Cardiac atrium fibroblast (primary cell): ENCODE measurements at places on chromosomes 3 and 15. TPM values are rescaled to one million over a fixed set of nuclear protein-coding genes. Genes with fewer than 3 reads are reported as not detected.

The ANKRD34C gene
- not detected in 2 replicates for total RNA-seq

The GOLGA8O gene
- 0.18 and 1.5 TPM in 2 replicates for total RNA-seq

The GHRL gene
- not detected in 2 replicates for total RNA-seq

The AHSG gene
- not detected in 2 replicates for total RNA-seq

The GABRA5 gene
- total RNA-seq: not detected in 2 replicates

The SHQ1 gene
- 17.3 and 23.8 TPM in 2 replicates for total RNA-seq

The RAB11A gene
- total RNA-seq: 216 and 221 TPM in 2 replicates

The RASGRP1 gene
- total RNA-seq: 0.18 and 1.8 TPM in 2 replicates

The UBE2E1 gene
- total RNA-seq: 72.2 and 85.2 TPM in 2 replicates

The LIPH gene
- 5.2 and 6.5 TPM in 2 replicates for total RNA-seq

The CLPX gene
- 20.2 and 34.7 TPM in 2 replicates for total RNA-seq

The TFG gene
- 156 and 159 TPM in 2 replicates for total RNA-seq

The PLSCR1 gene
- 223 and 257 TPM in 2 replicates for total RNA-seq
